ENCODE measurements at places on chromosomes 4 and X.
A peak's percentile ranks its signal among the peaks of the same experiment; 100 is the strongest.

DNA sequence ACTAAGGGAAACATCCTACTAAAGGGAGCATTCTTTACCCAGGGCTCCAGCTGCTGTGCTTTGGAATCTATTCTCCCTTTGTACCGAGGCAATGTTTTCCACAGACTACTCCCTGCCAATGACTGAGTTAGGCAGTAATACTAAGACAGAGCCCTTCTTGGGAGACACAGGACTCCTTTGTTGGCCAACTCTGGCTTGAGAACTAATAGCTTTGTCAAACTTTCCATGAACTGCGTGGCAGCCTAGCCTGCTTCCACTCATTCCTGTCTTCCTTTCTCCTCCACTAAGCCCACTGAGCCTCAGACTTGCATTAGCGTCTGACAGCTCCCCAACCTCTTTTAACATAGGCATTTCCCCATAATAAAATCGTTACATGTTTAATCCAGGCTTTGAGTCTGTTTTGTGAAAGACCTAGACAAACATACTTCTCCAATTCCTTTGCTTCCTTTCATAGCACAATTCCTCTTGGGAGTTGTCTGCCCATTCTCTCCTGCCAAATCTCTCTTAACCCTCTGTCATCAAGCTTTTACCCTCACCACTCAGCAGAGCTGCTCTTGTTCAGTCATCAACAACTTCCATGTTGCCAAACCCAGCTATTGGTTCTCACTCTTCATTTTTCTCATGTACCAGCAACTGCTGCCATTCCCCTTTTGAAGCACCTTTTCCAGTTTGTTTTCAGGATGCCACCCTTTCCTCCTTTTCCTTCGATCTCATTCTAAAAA, 300.3 kb upstream of the IGFBP7 start:
- peak; percentile 62 for DNase-seq

- no peak for DNase-seq
Observed at GRCh38 chr4:40630335-40631021, 814 bp upstream of the RBM47 start.

DNA sequence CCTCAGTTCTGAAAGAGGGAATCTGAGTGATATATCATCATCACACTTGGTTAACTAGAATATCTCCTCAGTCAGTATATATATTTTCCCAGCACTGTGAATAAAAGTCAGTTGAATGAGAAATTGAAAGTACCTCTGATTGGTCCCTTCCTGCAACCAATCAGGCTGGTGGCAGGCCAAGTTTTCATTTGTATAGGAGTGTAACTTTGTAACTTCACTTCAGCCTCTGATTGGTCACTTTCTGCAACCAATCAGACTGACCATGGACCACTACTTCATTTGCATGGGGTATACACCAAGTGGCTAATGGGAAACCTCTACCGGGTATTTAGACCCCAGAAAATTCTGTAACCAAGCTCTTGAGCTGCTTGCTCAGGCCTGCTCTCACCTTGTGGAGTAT, 2.0 kb upstream of the PGK1 start:
- DNase-seq, result no peak

DNA sequence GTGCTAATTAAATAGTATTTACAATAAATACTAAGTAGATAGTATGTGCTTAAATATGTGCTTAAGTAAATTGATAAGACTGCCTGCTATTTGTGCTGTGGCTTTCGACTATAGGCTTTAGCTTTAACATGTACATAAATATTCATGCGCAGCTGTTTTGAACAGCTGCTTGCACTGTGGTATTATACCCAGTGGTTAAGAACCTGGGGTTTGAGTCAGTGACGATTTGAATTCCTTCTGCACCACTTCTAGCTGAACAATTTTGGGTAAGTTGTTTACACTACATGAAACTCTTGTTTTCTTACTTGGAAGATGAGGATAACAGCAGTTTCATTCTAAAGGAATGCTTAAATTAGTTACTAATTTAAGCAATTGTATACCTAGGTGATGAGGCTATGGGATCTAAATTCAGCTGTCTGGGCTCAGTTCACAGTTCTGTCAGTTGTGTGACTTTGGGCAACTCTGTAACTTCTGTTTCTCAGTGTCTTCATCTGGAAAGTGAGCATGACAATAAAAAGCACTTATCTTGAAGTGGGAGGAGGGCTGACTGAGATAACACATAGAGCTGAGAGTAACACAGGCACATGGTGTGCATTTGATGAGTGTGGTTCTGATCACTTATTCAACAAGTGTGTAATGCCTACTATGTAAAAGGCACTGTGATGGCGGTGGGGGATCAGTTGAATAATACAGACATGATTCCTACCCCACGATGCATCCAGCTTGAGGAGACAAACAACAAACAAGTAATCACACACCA, 37.0 kb downstream of the HPGDS start:
- DNase-seq, result no peak

GRCh38 chr4:145934434-145935047, 4.1 kb downstream of the ZNF827 start:
- DNase-seq, result peak; percentile 6
